ENCODE measurements at places on chromosomes 2 and 18. TPM values are rescaled to one million over a fixed set of nuclear protein-coding genes. Genes with fewer than 3 reads are reported as not detected.

- DNase-seq: no peak
Observed at GRCh38 chr2:72103161-72103560, 44.5 kb downstream of the CYP26B1 start.

DNA sequence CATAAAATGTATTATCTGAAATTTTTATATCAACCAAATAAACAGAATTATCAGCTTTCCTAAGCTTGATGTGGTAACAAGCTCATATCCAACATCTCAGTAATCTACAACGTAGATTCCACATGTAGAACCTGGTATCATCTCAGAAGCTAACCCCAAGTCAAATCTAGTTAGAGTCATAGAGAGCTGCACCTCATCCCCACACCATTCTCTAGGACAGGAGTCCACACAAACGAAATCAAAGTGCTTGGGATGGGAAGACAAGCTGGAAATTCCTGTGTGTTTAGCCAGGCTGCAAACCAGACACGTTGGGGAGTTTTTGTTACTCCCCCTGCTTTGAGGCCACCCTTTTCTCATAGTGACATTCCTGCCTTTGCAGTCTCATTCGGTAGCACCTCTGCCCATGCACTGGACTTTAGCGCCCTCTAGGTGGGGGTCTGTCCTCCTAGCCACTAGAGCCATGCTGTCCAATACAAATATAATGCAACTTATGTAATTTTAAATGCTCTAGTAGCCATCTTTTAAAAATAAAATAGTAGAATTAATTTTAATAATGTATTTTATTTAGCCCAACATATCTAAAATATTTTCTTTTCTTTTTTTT lies 28.1 kb upstream of the SATB2 start:
- peak; percentile 39 for DNase-seq

GRCh38 chr2:237227592-237228280 lies 142.0 kb downstream of the COPS8 start:
- DNase-seq: no peak

DNA sequence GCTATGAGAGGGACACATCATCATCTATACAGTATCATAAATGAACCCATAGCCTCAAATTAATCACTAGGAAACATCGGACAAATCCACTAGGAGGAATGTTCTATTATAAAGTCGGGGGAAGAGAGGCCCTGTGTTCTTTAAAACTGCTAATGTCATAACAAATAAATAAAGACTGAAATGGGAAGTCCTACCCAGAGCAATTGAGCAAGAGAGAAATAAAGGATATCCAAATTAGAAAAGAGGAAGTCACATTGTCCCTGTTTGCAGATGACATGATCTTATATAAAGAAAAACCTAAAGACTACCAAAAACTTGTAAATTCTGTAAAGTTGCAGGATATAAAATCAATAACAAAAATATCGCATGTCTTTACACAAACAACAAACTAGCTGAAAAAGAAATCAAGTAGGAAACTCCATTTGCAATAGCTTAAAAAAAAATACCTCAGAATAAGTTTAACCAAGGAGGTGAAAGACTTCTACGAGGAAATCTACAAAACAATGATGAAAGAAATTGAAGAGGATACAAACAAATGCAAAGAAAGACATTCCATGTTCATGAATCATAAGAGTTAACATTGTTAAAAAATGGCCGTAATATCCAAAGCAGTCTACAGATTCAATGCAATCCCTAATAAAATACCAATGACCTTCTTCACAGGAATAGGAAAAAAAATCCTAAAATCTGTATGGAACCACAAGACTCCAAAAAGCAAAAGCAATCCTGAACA lies 30.6 kb downstream of the RTN4 start:
- DNase-seq: no peak

DNA sequence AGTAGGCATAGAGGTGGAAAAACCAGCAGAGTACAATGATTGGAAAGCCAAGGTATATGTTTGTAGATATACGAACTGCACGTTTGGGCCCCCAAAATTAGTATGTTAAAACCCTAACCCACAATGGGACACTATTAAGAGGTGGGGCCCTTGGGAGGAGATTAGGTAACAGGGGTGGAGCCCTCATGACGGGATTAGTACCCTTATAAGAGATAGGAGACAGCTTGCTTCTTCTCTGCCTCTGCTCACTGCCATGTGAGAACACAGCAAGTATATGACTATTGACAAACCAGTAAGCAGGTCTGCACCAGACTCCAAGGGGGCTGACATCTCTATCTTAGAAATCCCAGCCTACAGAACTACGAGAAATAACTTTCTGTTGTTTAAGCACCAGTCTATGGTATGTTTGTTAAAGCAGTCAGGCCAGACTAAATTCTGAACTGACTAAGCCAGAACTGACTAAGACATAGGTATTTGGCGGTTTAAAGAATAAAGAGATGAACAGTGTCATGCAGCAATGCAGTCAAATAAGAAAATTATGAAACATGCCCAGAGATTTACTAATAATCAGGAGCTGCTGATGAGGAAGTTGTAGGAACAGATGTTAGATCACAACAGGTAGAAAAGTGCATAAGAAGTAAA lies 182.9 kb downstream of the DYM start:
- no peak for DNase-seq

DNA sequence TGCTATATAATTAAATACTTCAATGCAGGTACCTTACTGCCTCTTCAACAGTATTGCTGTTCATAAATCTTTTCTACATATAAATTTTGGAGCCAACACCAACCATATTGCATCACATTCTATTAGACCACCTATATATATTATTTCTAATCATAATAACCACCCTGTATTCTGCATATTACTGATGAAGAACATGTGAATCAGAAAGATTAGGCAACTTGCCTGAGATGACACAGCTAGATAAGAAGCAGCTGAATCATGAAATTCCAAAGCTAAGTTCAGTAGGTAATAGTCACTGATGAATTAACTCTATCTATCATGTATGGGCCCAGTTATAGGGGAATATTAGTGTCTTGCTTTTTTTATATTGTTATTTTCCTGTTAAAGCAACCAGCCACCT lies 161.8 kb downstream of the AGPS start:
- no peak for DNase-seq

GRCh38 chr18:7548221-7548620 lies 18.9 kb upstream of the PTPRM start:
- DNase-seq: no peak

- no peak for DNase-seq
Observed at GRCh38 chr2:208906330-208906729, 499.7 kb downstream of the PTH2R start.

DNA sequence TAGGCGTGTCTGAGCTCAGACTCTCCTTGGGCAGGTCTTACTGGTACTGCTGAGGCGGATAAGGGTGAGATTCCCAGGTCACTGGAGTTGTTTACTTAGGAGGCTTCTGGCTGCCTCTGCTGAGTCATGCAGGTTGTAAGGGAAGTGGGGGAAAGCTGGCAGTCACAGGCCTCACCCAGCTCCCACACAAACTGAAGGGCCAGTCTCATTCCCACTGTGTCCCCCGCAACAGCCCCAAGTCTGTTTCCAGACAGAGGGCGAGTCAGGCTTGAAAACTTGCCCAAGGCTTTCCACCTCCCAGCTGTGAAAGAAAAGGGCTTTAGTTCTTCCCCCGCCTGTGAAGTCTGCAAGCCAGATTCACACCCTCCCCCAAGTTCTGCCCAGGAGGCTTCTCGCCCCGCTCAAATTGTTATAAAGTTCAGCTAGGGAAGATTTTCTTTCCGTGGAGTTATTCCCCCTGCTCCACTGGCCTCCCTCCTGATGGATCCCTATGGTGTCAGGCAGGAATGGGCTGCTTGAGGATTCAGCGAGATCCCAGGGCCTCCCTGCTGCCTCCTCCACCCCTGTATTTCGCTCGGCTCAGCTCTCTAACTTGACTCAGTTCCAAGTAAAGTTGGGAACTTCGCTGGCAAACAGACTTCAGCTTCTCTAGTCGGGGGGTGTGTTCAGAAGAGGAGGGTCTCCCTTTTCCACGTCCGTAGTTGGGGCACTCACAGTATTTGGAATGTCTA lies 248.6 kb downstream of the NR4A2 start:
- no peak for DNase-seq

DNA sequence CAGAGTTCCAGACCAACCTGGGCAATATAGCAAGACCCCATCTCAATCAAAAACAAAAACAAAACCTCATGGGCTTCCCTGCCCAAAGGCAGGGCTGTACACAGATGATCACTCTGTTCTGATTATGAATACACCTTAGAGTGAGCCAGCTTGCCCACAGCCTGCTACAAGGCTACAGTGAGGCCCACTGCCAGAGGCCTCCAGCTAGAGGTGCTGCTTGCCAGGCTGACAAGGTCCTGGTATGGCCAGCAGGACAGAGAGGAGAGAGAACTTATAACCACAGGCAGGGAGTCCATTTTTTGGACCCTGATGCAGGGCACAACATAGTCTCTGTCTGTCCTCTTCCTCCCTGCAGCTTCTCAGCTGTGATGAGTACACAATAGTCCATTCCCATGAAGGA lies 41.5 kb downstream of the KANSL3 start:
- no peak for DNase-seq

DNA sequence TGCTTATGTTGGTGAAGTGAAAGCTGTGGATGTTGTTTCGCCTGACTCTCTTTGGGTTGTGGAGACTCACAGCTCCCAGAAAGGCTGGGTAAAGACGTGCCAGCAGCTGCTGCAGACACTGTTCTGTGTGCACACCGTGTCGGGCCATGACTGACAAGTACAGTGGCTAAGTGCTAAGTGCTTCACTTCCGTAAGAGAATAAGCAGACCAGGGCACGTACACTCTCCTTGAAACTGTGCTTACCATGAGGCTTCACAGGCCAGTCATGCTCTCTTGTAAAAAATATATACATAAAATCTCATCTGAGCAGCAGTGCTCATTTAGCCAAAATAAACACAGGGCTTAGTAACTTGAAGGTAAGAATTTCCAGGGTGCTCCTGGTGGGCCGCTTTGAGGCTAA lies 86.0 kb downstream of the NRP2 start:
- DNase-seq: no peak

GRCh38 chr2:212147921-212148513 lies 390.6 kb downstream of the ERBB4 start:
- no peak for DNase-seq

GRCh38 chr2:219557791-219558785 lies 13.3 kb downstream of the OBSL1 start:
- DNase-seq: no peak

GRCh38 chr2:53787614-53788289 lies 908 bp downstream of the ERLEC1 start:
- no peak for DNase-seq

DNA sequence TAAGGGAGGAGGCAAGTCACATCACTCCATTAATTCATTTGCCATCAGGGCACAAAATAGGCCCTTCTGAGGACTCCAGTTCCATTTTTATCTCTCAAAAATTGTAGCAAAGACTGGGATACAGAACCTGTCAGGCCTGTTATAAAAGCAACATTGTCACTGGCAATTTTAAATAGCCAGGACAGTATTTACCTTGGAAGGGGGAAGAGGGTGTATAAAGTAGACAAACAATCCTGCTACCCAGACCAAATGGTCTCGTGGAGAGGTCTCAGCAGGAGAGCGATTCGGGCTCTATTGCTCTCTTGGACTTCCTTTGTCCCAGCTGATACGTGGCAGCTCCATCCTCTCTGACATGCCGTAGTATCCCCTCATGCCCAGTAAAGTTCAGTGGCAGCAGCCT lies 740.3 kb upstream of the HS6ST1 start:
- DNase-seq: no peak

Gene COMMD1
- total RNA-seq: 11.5 TPM

Gene TUBB6
- 0.98 TPM for total RNA-seq

Gene C2orf80
- not detected for total RNA-seq

Gene CTNNA2
- total RNA-seq: not detected

Gene TMEM37
- total RNA-seq: not detected
